Stimulated activated CD4-positive, alpha-beta T cell treated with anti-CD3 and anti-CD28 coated beads, Interleukin-2, amount 100 ng/mL, for 24 hours (primary cell): ENCODE measurements at places on chromosomes 2 and 18.

DNA sequence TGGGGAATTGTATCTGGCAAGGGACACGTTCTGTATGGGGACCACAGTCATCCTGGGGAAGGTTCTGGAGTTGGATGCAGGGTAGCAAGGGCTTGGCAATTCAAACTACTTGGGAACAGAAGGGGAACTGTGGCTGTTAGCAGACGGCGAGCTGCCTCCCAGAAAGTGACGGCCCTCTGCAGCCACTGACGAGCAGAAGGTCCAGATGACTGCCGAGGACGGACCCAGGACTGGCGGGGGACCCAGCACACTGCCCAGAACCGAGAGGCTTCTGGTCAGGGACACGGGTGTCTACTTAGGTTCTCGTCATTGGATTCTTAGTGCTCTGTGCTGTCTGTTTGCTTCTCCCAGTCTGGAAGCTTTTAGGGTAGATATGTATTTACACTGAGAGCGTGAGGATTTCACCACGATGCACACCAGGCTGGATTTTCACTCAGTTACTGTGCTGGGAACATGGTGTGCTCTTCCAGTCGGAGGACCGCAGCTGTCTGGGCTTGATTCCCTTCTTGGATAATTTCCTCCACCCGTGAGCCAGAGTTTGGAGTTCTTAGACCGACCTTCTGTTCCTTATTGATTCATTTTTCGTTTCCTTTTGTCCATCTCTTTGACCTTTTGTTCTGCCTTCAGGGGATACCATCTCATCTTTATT, 13.4 kb downstream of the GPR35 start:
- no peak for DNase-seq

- no peak for DNase-seq
Observed at GRCh38 chr2:165472922-165473321, 3.4 kb downstream of the CSRNP3 start.

- no peak for DNase-seq
Observed at GRCh38 chr2:168626096-168626495, 170.0 kb downstream of the CERS6 start.

DNA sequence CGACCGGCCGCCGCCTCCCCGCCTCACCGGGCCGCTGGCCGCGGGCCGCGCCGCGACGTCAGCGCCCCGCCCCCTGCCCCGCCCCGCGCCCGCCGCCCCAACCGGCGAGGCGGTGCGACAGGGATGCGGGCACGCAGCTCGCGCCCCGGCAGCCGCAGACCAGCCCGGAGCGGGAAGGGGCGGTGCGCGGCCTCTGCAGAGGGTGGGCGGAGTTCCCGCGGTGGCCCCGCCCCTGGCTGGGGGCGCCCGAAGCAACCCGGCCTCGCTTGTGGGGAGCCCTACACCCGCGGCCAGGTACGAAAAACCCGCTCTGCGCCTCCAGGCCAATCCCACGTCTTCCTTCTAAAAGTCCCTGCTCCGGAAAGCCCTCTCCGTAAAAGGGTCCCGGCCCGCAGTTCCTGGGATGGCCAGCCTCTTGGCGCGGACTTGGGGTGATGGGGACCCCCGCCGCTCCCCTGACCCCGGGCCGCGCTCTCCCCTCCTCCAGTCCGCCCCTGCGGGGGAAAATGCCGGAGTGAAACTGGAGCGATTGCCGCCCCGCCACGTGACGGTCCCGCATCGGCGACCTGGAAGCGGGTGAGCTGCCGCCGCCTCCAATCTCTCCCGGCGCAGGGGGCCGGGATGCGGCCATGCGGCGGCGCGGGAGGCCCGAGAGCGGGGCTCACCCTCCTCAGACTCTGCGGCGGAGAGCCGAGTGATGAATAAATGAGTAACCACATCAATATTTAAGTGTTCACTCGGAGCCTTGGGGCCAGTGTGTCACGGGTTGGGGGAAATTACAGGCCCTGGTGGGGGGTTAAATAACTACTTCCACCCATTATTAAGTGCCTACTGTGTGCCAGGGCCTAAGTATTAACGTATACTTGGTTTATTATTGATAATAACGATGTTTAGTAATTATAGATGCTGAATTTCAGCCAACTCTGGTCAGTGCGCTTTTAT, at the start of gene RAB11FIP5:
Gene RAB11FIP5 (minus strand): TSS at position 36 of the 942 bp plus-strand sequence. CDS start 171 bp downstream, outside the sequence.
- peak; percentile 75 for DNase-seq

- no peak for DNase-seq
Observed at GRCh38 chr18:37853706-37854105, 288.1 kb upstream of the CELF4 start.

GRCh38 chr18:61950371-61950770, 57.6 kb upstream of the RNF152 start:
- no peak for DNase-seq

DNA sequence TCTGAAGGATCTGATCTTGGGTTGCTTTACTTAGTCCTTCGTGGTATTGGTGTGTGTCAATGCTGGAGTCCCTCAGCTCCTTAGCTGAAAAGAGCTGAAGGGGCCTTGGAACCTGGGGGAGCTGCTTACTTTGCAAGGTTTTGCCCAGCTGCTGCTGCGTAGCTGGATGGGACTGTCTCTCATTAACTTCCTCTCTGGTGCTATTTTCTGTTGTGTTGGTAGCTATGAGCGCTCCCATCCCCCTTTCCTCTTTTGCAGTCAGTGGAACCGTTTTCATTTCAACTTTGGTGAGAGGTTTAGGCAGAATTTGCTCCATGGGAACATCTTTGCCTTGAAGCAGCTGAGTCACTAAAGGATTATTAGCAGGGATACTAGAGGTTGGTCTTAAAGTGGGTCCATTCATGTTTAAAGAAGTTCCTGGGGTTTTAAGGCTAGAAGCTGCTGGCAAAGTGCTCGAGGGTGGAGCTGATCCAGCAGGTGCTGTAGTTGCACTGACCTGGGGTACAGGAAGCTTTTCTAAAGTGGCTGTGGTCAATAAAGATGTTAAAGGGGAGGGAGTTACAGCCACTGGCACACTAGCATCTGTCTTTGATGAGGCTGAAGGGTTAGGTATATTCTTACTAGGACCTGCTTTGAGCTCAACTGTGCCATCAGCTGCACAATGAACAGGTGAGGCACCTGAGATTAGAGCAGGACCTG, 69.9 kb upstream of the DTNB start:
- DNase-seq: no peak

DNA sequence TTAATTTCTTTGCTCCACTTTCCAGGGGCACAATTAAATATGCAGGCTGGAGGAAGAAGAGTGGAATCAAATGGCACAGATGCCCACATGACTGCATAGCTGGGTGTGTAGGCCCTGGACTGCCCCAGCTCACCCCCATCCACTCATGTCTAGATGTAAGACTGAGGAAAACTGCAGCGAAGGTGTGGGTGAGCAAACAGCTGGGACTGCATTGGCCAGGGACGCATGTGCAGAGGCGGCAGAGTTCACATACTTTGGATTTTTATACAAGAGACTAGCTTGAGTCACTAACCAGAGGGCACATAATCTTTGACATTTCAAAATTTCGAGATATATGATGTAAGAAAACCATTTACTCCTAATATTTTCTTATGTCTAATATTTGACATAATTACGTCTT, 60.1 kb downstream of the SPIRE1 start:
- DNase-seq: no peak
